ENCODE measurements at places on chromosomes 3 and 15.

DNA sequence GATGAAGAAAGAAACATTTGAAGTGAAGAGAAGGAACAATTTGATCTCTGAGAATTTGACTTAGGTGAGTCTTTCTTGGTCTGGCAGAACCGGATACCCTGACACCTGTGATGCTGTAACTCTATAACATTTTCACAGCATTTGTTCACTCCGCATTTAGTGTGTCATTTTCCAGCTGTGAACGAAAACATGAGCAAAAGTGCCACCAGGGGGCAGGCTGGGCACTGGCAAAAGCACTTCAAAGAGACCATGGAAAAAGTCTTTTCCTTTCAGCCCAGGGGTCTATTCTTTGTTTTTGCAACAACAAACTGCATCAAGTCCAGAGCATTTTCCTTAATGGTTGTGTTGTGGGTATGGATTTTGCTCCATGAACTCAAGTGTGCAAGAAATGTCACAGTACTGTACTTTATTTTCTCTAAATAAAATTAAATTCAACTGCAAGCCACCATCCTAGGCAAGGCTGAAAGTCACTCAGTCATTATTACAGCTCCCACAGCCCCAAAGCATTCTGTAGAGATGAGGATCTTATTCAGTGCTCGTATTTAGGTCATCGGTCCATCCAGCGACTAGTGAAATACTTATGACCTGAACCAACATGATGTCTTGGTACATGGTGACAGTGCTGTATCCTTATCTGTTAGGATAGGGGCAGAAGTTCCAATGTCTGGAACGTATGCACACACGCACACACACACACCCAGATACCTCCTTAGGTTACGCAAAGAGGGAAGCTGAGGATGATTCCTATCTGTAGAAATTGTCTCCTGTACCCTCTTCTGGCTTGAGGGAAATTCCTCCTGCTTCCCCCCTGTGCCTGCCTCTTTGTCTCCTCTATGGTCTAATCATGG lies 125.5 kb downstream of the GADL1 start:
- DNase-seq = peak; percentile 55

DNA sequence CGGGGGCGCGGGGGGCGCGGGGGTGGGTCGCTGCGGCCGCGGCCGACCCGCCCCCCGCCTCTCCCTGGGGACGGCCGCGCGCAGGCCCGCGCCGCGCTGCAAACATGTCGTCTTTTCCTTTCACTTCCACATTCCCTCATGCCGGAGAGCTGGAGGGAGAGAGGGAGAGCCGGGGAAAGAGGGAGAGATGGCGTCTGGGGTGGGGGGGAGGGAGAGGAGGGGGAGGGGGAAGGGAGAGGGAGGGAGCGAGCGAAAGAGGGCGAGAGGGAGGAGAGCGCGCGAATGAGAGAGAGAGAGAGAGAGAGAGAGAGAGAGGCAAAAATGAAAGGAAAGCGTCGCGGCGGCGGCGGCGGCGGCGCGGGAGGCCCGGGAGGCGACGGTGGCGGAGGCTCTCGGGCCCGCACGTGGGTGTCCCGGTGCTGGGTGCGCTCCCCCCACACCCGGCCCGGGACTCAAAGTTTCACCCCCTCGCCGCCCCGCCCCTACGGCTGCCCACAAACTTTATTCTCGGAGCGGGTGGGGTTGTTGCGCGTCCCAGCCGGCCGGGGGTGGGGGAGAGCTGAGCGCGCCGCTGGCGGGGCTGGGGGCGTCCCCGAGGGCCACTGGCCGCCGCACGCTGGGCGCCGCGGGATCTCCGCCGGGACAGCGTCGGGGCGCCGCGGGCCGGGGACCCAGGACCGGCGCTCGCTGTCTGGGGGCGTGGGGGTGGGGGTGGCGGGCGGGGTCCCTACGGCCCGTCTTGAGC lies 731 bp downstream of the ZNF710 start:
- peak; percentile 73 for DNase-seq

- DNase-seq = no peak
Measured at GRCh38 chr3:11909726-11910125, 63.0 kb upstream of the TAMM41 start.

DNA sequence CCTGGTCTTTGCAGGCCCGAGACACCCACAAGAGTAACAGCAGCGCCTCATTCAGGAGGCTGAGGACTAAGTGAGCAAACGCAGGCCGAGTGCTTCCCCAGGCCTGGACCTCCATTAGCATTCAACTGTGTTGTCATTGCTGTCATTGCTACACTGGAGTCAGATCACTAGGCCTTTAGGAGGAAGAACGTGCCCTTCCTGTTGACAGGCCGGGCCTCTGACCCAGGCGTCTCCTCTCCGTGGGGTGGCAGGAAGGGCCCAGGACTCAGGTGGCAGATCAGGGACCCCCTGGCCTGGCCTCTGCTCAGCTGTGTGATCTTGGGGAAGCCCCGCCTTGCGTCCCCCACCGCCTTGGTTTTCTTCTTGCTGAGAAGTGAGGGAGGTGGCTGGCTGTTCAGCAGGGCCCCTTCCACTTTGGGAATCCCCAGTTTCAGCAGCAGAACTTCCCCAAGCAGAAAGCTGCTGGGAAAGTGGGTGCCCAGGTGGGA lies 19.1 kb downstream of the ZDHHC19 start:
- no peak for DNase-seq

GRCh38 chr3:58679974-58680666 lies 13.5 kb upstream of the FAM3D start:
- no peak for DNase-seq

- peak; percentile 35 for DNase-seq
Measured at GRCh38 chr3:136192831-136193230, 3.3 kb downstream of the MSL2 start.

GRCh38 chr3:58683466-58683865 lies 16.9 kb upstream of the FAM3D start:
- DNase-seq = no peak

DNA sequence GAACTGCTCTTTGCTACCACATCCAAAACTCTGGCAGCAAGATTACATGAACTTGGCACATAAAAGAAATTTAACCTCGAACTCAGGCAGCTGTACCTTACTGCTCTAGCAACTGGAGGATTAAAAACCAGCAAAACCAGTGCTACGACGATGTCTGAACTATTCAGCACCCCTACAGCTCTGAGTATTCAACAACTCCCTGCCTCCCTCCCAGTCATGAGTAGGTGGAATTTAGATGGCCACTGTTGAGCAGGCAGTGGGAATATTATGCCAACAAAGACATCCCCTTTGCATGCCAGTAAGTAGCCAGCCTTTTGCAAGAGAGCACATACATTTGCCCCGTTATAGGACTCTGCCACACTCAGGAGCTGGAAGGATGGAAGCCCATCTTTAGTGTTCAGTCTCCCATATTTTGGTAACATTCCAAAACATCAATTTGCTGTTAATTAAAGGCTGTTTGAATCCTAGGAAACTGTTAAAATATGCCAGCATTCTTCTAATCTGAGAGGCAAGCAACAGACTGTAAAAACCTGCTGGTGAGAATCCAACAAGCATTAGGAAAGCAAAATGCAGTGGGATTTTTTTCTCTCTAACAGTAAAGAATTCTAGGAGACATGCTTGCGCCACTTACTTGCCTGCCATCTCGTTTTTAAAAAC lies 85.4 kb downstream of the ZNF385D start:
- no peak for DNase-seq

- DNase-seq = no peak
Measured at GRCh38 chr3:8555725-8556472, 54.3 kb downstream of the LMCD1 start.

GRCh38 chr3:6098516-6099157 lies 762.3 kb upstream of the GRM7 start:
- no peak for DNase-seq

- no peak for DNase-seq
Measured at GRCh38 chr3:194267744-194268653, 83.1 kb downstream of the CPN2 start.

DNA sequence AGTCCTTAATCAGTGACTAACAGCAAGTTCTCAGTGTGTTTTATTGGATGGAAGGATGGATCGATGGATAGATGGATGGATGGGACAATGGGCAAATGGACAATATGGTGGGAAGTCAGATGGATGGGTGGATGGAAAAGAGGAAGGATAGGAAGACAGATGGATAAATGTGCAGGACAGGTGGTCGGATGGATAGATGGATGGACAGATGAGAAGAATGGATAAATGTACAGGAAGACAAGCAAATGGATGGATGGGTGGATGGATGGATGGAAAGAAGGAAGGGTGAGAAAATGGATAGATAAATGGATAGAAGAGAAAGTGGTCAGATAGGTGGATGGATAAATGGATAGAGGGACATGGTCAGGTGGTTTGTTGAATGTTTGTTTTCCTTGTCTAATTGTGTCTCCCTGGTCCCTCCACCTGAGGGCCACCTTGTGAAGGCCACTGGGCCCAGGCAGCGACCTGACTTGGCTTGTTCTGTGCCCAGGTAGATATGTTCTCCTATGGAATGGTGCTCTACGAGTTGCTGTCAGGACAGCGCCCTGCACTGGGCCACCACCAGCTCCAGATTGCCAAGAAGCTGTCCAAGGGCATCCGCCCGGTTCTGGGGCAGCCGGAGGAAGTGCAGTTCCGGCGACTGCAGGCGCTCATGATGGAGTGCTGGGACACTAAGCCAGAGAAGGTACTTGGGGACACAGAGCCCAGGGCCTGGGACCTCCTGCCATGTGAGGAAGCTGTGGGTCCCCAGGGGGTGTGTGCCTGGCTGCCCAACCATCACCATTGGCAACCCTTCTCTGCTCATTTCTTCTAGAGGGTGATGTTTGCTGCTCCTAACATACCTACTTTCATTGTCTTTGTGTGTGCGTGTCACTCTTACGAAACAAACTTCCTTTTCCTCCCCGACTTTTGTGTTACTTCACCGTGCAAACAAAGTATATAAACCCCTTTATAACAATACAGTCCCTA lies 137.5 kb downstream of the LRRK1 start:
- no peak for DNase-seq

DNA sequence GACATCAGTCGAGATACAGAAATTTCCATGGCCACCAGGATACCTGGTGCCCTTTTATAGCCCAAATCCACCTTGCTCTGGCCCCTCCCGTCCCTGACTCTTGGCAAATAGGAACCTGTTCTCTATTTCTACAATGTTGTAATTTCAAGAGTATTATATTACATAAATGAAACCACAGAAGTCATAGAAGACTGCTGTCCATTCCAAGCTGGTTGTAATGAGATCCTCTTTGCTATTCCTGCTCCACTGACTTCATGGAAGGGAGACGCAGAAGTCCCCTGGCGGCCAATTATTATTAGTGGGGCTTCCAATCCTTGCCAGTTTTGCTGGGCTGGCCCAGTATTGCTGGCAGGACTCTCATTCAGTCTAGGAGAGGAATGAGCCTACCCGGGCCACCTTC lies 26.6 kb downstream of the DCP1A start:
- no peak for DNase-seq

DNA sequence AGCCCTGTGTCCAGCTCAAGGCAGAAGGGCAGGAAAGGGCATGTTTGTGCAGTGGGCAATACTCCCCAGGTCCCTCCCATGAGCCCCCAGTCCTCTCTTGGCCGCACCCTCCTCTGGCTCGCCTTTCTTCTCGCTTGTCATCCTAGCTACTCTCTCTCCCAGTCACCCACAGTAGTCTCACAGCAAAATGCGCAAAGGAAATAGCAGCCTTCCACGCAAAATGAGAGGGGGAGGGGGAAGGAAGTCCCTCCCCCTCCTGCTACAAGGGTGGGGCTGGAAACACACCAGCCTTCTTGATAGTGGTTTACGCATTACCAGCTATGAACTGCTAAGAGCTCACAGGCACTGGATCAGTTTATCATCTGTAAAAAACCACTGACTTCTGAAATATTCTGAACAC lies 83.8 kb downstream of the GADL1 start:
- DNase-seq = no peak

DNA sequence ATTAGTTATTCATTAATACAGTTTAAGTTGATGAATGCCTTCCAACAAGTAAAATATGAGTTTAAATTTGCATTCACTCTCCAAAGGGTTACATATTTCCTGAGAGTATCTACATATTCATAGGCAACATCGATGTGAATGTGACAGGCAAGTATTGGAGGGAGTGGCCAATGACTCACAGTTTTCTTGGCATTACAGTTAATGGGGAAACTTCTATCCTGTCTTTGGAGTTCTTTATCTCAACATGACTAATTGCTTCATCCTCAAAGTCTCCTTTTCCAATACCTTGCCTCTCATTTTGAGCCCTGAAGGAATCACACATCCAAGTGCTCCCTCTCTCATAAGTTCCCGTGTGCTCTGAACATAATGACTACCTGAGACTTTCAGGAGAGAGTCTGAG lies 439.7 kb upstream of the FRG2C start:
- peak; percentile 2 for DNase-seq

- DNase-seq = no peak
Measured at GRCh38 chr3:38558864-38559263, 62.7 kb downstream of the EXOG start.

GRCh38 chr3:4401441-4401840 lies 65.6 kb downstream of the SUMF1 start:
- no peak for DNase-seq

DNA sequence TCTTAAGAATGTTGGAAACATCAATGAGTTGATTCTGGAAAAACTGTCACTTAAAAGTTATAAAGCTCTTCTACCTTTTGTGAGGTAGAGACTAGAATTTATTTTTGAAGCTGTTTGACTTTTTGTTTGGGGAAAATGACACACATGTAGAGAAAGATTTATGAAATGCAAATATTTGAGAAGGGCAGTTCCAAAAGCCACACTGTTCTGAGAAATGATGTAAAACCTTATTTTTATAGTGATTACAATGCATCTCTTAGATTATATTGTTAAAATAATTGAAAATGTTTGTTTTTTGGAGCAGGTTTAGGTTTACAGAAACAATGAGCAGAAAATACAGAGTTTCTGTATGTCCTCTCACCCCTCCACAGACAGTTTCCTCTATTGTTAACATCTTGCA lies 116.1 kb upstream of the CMC1 start:
- DNase-seq = no peak

- DNase-seq = no peak
Measured at GRCh38 chr3:61771976-61772375, 210.6 kb downstream of the PTPRG start.

DNA sequence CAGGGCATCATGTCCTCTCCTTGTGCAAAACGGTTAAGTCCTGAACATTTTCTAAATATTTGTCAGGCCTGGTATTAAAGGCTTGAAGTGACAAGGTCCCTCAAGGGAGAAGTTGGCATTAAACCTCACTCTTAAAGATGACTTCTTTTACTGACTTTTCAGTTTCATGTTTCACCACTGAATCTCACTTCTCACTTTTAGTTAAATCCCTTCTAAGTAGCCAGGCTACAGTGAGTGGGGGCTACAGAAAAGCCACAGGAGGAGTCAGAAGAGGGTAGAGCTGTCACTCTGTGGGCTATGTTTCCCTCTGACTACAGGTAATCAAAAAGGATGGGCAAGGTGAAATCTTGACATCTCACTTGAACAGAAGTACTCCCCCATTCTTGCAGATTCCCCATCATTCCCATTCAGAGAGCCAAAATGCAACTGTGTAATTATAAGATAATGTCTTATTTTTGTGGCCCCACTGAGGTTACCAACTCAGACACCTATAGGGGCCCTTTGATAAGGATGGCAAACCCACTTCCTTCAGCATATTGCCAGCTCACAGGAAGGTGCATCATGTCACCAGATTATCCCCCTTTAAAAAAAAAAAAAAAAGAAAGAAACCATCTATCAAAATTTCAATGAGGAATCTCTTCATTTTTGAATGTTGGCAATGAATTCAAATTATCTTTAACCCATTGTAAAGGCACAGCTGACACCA lies 790.1 kb upstream of the CFAP20DC start:
- DNase-seq = no peak

Measured in RKO (cell line).